ENCODE measurements at places on chromosomes 12 and 14. TPM values are rescaled to one million over a fixed set of nuclear protein-coding genes. Genes with fewer than 3 reads are reported as not detected.

The PMCH gene
- not detected for total RNA-seq

The EPYC gene
- total RNA-seq: not detected

The PPFIA2 gene
- total RNA-seq: not detected

The FGF23 gene
- not detected for total RNA-seq

The STON2 gene
- total RNA-seq: not detected

The ARF6 gene
- total RNA-seq: 32.6 TPM

The PIANP gene
- total RNA-seq: not detected

The GDF3 gene
- not detected for total RNA-seq

The RNASE2 gene
- total RNA-seq: not detected

The ACSM4 gene
- not detected for total RNA-seq

The CELA1 gene
- total RNA-seq: not detected

The DBX2 gene
- not detected for total RNA-seq

The ZNF385A gene
- total RNA-seq: 0.89 TPM

GRCh38 chr14:57293866-57294837 is 25.4 kb downstream of the AP5M1 start:
- no peak for DNase-seq

- DNase-seq: no peak
Observed at GRCh38 chr12:91180582-91181395, 1.8 kb downstream of the DCN start.

GRCh38 chr14:72054911-72055310 is 122.7 kb downstream of the RGS6 start:
- DNase-seq: no peak

GRCh38 chr12:131072451-131073230 is 118.9 kb downstream of the ADGRD1 start:
- DNase-seq: no peak

GRCh38 chr12:17802657-17803641 is 287.0 kb downstream of the RERGL start:
- DNase-seq: no peak

DNA sequence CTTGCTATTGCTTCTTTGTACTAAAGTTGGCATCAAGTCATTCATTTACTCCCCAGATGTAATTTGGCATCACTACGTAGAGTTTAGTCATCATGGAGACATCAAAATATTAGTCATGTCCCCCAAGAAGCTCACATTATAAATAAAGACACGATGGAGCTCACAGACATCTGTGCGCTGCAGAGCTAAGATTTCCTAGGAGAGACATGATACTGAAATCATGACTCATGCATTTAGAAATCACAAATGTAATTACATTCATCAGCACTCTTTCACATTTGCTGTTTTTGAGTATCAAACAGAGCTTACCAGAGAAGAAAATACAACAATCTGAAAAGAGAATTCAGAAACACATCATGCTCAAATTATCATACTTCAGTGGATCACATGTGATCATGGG is 169.8 kb downstream of the LRIG3 start:
- DNase-seq: peak; percentile 74

DNA sequence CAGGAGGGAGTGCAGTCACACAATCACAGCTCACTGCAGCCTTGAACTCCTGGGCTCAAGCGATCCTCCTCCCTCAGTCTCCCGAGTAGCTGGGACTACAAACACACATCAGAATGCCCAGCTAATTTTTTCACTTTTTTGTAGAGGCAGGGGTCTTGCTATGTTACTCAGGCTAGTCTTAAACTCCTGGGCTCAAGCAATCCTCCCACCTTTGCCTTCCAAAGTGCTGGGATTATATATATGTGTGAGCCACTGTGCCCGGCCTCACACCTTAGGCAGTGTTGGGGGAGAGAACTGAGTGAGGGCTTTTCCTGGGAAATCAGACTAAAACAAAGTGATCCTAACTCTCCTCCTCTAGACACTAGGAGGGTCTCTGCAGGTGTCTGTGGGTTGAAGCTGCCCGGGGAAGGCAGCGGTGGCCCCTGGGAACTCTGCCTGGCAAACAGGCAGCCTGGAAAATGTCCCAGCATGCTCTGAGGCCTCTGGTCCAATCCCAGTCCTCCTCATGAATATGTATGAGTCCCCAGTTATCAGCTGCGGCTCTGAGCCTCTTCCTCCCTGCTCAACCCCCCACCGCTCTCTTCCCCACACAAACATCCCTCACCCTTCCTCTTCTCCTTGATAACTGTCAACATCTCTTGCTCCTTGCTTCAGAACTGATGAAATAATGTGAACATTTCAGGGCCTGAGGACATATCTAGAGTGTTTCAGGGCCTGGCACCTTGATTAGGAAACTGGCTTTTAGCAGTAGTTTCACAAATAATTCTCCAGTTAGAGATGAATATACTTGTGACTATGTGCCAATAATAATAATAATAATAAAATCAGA is 7.9 kb upstream of the NAA25 start:
- DNase-seq: peak; percentile 33

GRCh38 chr12:45816652-45817051 is 87.1 kb downstream of the ARID2 start:
- no peak for DNase-seq

GRCh38 chr12:25100194-25101091 is 94.5 kb downstream of the DNAI7 start:
- DNase-seq: no peak

DNA sequence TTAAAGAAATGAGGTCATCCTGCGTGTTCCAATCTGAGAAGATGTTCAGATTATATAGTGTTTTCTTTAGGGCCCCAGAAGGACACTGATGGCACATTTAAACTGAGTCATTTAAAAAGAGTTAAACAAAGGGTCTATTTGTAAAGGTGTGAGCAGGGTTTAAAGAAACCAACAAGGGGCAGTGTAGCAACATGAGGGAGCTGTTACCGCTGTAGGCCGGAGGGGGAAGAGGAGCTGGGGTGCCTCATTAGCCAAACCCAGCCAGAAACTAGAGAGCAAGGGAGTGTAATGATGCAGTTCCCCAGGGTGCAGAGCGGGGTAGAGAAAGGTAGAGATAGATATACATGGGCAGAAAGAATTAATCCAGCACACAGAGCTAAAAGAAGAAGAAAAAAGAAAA is 160.4 kb downstream of the TBX5 start:
- no peak for DNase-seq

DNA sequence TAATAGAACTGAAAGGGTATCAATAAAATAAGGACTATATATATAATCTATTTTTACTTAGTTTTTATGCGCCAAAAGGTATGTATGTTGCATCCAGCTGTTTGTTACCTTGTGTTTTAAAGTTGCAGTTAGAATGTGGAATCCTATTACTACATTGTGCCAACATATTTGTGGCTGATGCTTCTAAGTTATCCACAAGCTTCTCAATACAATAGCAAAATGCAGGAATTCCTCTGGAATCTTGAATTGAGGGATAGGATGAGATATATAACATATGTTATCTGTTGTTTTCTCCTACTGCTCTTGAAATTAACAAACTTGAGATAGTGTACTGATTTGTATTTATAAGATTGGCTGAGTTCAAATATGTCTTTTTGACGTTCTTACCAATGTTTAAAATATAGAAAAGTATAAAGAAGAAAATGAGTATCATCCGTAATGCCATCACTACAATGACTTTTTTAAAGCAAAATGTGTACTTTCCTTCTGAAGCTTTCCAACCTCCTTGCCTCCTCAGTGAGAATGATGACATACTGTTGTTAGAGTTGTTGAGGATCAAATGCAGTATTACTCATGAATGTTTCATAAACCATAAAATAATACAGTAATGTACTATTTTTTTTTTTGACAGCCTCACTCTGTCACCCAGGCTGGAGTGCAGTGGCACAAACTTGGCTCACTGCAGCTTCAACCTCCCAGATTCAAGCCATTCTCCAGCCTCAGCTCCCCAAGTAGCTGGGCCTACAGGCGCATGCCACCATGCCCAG is 6.6 kb downstream of the RAP1B start:
- DNase-seq: peak; percentile 31

DNA sequence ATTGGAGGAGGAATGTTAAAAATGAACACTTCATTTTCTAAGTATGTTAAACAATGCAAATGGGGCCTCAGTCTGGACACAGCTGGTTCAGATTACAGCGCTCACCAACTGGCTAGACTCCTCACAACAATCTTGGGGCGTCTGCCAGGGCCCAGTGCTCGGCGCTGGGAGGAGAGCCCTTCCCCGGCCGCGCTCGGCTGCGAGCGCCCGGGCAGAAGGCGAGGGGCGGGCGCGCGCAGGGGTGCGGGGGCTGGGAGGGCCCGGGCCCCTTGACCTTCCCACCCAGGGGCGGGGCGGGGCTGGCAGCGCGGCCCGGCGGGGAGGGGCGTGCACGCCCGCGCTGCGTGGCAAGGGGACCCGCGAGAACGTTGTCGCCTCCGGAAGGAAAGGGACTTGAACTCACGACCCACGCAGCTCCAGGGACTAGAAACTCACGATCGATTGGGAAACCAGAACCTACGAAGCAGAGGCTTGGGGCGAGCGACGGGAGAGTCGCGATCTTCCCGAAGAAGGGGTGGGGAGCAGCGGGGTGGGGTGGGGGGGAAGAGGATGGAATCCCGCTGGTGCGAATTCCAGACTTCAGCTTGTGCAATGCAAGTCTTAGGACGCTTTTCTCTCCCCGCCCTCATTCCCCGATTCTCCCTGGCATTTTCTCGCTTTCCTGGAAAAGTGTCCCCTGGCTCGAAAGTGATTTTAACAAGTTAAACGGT is at the start of gene FBLN5:
Gene FBLN5, minus strand, starts transcription at position 220 of the 710 bp plus-strand sequence. CDS start 465 bp downstream, outside the sequence.
- DNase-seq: peak; percentile 62

GRCh38 chr14:92886337-92886736 is 36.6 kb upstream of the CHGA start:
- DNase-seq: no peak

DNA sequence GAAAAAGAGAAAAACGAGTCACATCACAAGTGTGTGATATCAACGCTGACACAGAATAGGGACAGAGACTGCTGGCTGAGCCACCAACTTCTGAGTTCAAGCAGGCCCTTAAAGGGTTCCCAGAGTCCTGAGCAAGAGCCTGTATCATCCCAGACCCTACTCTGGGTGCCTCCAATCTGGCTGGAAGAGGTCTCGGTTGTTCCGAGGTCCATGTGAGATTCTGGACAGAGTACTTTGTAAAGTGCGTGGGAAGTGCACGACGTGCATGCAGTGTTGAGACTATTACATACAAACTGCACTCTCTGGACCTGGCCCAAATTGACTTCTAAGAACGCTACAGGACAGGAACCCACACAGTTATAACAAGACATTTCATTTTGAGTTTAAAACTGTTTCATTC is 40.6 kb downstream of the MOK start:
- no peak for DNase-seq

DNA sequence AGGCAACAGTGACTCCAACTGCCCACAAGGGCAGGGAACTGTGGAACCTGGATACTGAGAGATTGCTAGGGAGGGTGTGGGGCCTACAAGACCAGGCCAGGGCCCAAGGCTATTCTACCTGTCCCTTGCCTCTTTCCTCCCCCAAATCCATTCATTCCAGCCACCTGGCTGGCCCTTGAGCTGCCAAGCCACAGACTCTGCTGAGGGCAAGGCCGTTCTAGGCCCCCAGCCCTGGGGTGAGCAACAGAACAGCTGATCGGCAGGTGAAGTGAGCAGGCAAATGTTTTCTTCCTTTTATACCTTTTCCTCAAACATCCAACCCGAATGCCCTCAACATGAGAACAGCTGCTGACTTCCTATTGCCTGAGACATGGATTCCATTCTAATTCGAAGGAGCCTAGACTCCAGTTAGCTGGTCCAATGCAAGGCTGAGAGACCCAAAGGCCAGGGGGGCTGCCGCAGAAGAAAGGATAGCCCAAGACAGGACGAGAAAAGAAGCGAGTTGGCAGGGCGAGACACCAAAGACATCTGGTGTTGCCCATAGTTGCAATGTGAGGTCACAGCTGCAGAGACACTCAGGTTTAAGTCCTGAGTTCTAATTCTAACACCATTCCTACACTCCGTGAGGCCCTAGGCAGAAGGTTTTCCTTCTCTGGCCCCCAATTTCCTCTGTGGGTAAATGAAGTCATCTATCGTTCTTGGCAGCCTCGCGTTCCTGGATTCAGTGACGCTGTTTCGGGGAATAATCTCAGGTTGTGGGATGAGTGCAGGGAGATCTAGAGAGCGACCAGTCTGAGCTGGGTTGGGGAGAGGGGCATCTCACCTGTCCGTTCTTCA is 1.7 kb downstream of the C1QL4 start:
- no peak for DNase-seq

Measured in MG63 (cell line).